Activated CD4-positive, CD25-positive, alpha-beta regulatory T cell (primary cell): ENCODE measurements at places on chromosomes 5 and 9.

DNA sequence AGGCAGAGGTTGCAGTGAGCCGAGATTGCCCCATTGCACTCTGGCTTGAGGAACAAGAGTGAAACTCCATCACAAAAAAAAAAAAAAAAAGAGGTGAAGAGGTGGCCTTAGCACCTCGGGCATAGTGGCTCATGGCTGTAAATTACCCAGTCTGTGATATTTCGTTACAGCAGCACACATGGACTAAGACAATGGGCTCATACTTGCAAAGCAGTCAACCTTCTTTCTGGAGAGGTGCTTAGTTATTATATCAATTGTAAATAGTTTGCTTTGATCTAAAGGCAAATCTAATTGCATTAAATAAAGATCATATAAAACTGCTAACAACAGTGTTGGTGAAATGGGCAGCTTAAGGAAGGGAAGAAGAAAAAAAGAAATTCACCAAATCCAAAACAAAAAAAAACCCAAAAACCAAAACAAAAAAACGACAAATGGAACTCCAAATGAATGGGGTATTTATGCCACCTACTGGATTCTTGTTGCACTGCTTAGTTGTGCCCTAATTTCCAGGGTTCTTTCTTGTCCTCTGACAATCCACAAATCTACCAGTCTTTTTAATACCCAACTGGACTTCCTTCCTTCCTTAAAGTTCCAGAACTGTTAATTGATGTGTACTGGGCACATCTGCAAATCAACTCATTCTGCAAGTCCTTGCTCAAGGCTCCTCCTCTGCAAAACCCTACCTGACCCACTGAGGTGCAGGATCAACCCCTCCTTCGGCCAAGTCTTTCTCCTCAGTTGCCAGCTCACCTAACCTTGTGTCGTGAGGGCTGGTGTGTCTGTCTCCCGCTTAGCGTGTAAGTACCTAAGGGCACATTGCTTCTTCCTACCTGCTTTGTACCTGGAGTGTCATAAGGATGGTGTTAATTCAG lies 35.0 kb upstream of the DMRT1 start:
- no peak for DNase-seq

DNA sequence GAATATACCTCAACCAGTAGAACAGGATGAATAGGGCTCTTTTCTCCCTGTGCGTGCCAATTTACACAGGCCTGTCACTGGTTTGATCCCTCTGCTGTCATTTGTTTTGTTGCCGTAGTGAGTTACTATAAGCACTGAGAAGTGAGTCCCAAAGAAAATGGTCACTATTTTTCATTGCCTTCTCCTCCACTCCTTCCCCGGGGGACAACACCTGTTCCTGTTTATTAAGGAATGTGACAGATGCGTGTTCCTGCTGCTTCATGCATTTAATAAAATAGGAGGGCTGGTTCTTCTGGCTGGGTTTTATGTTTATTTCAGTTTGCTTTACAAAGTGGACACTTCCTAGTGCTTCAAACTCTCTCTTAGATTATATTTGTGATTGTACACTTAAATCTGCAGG lies 6.4 kb downstream of the THBS4 start:
- DNase-seq = no peak

DNA sequence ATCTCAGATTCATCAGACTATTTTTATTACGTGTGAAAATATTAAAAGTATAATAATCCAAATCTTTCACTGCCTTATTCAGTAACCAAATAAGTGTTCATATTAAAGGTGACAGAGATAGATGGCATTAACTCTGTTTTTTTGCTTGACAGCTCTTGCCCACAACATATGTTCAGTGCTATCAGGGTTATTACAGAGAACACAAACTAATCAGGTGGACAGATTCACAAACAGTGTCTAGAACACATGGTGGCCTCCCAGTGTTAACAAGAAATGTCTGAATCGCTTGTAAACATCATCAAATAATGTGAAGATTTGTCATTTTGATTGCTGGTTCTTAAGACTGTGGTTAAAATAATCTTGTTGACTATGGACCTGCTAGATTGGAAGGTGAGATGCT lies 609.1 kb upstream of the GRAMD2B start:
- no peak for DNase-seq

GRCh38 chr5:110476164-110476563 lies 250.3 kb downstream of the TMEM232 start:
- DNase-seq = no peak

GRCh38 chr9:99663856-99664255 lies 157.8 kb upstream of the NR4A3 start:
- no peak for DNase-seq

DNA sequence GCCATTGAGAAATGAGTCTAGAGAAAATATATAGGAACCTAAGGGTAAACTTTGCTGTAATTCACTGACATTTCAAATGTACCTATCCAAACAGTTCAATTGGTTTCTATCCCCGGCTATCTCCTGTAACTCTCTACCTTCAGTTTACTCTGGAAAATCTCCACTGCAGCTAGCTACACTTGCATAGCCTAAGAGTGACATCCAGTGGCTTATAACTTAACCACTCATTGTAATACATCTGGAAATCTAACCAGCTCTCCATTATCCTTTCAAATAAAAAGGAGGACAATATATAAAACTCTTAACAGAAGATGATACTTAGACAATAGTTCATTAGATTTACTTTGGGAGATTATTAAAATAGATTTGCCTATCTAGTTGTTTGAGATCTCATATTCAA lies 35.3 kb upstream of the SPDL1 start:
- DNase-seq = no peak

DNA sequence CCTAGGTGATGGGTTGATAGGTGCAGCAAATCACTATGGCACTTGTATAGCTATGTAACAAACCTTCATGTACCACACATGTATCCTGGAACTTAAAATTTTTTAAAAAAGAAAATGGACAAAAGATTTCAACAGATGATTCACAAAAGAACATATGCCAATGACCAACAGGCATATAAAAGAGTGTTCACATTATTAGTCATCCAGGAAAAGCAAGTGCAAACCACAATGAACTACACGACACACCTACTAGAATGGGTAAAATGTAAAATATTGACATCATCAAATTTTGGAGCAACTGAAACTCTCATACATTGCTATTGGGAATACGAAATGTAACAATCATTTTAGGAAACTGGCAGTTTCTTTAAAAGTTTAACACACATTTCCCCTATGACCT lies 109.9 kb downstream of the YIPF5 start:
- DNase-seq = no peak
